ENCODE measurements at places on chromosomes 7 and 10.
A peak's percentile ranks its signal among the peaks of the same experiment; 100 is the strongest.

DNA sequence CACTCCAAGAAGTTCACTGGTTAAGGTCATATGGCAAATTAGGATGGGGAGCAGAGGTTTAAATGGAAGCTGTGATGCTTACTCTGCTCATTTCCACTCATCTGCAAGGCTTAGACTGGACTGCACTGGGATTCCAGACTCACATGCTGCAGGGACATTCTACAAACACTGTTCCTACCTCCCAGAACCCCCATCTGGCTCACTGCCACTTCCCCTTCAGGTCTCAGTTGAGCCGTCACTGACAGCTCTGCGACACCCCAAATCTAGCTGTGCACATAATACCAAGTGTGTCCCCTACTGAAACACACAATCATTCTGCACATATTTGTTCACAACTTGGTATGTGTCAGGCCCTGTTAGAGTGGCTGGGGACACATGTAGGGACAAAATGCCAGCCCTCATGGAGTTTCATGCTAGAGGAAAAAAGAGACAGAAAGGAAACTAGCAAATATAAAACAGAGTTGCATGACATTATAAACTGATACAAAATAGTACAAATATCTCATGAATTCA, 5.4 kb downstream of the PRKCQ start:
- no peak for DNase-seq

DNA sequence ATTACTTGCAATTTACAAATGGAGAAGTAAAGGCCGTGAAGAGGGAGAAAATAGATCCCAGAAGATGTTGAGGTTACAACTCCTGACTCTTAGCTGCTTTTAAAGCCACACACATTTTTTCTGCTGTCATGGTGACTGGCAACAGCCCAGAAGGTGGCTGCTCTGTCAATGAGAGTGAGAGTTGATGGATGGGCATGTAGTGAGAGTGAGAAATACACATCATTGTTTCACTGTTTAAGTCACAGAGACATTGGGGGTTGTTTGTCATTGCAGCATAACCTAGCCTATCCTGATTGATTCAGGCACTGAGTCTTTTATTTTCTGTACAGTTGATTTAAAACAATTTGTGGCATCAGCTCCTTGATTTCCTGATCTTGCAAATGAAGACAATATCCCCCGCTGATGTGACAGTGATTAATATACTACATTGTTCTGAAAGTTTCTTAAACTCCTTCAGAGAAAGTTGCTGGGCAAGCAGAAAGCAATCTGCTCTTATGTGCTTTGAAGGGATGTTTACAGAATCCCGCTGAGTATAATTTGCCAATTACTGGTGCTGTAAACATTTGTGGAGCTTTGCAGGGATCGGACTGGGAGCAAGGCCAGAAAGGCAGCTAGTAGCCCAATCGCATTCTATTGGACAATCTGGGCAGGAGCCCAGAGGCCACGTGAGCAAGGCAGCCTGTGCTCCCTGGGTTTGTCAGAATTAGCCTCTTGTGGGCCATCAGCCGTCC, 229.6 kb downstream of the PRPF18 start:
- DNase-seq, result peak; percentile 95

DNA sequence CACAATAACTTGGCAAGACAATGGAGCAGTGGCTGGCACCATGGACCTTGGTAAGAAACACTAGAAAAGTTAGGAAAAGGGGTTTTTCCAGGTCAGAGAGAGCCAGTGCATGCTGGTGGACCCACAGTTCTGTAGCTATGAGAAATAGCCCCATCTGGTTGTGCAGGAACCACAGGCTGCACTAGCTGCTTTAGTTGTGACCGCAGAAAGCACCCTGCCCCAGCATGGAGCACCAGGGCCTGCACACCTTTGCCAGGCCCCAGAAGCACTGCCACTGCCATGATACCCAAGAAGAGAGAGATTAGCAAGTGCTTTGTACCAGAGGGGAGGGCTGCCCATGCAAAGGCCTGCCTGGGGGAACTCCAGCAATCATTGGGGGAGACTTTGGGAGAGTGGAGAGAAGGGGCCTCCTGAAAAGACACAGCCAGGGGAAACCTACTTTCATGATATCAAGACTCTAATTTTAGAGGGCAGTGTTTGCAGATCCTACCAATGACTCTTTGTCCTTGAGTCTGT, 256.1 kb upstream of the C7orf33 start:
- no peak for DNase-seq

- DNase-seq, result no peak
Observed at GRCh38 chr7:149873970-149874643, 338 bp downstream of the ATP6V0E2 start.

- no peak for DNase-seq
Observed at GRCh38 chr10:28849821-28850220, 172.5 kb downstream of the BAMBI start.

GRCh38 chr10:26437637-26438461, at the start of gene APBB1IP:
Gene APBB1IP, plus strand, starts transcription at chr10:26438341. Its CDS starts 53,986 bp downstream, at chr10:26492327.
- DNase-seq, result no peak

- no peak for DNase-seq
Observed at GRCh38 chr7:2597273-2597640, 34.5 kb upstream of the TTYH3 start.

- DNase-seq, result no peak
Observed at GRCh38 chr10:1121271-1121970, 65.2 kb downstream of the WDR37 start.

GRCh38 chr10:104509981-104510380, 131.1 kb upstream of the SORCS3 start:
- no peak for DNase-seq

DNA sequence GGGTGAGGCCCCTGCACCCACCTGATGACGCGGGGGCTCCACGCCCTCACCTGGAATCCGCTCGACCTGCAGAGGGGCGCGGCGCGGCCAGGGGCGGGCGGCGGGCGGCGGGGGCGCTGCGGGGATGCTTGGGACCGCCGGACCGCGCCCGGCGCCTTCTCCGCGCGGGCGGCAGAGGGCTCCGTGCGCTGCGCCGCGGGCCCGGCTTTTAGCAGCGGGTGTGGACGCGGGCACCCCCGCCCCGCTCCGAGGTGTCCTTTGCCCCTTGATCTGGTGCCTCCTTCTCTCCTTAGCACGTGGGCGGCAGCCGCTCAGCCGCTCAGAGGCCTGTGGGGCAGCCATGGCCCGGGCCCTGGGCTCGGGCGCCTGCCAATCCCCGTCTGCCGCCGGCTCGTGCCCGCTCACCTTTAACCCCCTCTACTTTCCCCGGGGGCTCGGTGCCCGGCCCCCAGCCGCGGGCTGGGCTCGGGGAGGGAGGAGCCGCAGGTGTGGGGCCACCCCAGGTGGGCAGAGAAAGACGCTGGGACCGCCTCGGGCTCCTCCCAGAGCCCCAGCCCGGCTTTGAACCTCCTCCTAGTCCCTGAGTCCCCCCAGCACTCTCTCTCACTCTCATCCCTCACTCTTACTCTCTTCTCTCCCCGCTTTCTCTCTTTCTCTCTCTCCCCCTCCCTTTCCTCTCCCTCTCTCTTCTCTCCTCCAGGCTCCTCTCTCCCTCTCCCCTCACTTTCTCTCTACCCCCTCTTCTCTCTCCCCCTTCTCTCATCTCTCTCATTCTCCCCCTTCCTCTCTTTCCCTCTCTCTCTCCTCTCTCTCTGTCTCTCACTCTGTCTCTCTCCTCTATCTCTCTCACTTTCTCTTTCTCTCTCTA, 19.7 kb upstream of the VPS37D start:
- DNase-seq, result peak; percentile 54

DNA sequence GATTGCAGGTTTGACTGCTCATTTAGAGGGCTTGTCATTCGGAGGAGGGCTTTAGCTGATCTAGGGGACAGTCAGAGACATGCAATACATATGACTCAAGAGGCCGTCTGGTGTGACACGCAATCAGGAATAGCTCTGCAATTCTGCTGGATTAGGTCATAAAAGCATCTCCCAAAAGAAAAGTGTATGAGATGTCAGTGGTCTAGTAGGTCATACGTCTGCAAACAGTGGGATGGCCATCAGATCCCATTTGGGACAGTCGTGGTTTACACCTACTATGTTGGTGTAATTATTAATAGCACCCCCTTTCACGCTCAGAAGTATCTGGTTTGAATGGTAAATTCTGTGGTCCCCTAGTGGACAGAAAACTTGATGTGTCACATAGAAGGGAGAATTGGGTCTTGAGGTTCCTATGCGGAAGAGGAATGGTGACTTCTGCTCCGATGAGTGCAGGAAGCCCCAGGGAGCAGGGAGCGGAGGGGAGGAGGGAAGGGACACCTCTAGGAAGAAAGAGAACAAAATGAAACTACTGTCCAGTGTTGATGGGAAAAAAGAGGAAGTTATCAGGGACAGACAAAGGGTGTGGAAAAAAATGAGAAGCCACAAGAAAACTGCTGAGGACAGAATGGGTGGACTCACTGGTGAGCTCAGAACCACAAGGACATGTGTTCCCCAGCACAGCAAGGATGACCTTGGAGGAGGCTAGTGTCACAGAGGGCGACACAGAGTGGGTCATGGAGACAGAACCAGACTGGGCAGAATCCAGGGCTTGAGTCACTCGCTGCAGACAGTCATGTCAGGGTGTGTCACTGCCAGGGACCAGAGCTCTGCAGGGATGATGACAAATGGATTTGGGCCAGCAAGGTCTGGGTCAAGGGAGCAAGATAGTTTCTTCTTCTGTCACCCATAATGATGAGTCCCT, 59.9 kb downstream of the MAP3K8 start:
- DNase-seq, result no peak

- no peak for DNase-seq
Observed at GRCh38 chr7:151061213-151062110, 2.1 kb downstream of the SLC4A2 start.

DNA sequence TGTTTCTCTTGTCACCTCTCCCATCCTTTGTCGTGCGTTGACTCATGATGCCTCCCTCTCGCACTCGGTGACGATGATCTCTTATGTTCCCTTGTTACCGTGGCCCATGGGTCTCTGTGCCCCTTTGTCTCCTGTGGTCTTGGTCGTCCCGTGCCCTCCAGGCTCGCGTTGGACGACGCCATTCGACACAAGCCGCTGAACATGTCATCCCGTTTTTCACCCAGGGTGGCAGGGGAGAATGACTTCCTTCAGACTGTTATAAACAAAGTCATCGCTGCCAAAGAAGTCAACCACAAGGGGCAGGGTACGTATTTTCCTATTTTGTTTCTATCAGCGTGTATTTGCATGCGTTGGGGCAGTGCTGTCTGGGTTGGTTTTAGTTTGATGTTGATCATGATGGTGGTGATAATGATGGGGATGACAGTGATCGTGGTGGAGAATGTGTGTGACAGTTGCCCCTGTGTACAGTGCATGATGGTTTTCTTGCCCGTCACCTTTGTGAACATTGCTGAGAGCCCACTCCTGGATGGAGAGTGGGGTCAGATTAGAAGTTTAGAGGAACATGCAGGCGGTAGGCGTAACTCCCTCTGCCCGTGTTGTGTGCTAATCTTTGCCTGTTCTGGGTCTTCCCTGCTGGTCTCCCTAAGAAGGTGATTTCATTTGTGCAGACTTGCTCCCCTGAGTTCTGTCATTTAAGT, 107.0 kb downstream of the DOCK1 start:
- DNase-seq, result no peak

GRCh38 chr7:37449621-37450020, 957 bp upstream of the ELMO1 start:
- DNase-seq, result no peak

DNA sequence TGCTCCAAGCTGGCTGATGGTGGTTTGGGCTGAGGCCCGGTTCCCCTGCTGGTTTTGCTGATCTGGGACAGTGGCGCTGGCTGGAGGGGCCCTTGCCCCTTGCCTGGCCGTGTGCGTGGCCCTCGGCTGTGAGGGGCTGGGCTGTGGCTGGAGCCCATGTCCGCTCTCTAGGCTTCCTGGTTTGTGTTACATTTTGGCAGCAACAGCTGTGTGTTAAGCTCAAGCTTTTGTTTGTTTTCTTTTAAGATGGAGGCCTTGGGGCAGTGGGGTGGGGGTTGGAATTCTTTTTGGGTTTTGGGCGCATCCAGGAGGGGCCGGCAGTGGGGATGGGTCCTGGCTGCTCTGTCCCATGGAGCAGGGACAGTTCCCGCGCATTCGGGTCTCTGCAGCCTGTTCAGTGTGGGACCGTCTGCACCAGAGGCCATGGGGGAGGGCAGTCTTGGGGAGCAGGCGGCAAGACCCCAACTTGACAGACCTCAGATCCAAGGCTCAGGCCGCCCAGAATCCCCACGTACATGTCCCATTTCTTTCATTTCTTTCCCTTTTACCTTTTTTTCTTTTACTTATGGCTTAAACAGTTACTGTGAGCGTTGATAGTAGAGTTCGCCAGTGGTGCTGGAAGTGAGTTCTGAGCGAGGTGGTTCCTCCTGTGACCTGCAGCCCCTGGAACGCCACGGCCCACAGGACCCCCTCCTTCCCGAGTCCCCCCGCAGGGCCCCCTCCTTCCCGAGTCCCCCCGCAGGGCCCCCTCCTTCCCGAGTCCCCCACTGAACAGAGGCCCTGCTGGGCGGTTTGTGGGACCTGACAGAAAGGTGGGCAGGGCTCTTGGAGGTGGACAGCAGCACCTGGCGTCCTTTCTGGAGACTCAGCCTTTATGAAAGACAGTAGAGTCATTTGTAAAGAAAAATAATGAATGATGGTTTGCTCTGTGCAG, 75.3 kb downstream of the INPP5A start:
- DNase-seq, result no peak

DNA sequence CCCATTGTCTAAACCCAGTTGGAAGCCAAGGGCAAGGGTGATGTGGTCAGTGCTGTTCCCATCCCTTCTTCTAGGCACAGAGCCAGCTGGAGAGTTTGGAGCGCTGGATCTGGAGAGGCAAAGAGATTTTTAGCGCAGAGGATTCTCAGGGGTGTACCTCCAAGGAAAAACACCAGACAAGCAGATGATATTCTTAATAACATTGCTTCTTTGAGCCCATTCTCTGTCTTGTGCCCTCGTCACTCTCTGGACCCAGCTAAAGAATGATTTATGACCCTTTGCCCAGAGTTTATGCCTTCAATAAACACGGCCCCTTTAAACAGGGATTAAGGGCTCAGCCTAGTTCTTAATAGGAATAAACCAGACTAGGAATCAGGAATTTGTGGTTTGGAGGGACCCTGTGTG, 4.7 kb upstream of the HIP1 start:
- DNase-seq, result no peak

- no peak for DNase-seq
Observed at GRCh38 chr10:2150288-2150687, 413.0 kb upstream of the ADARB2 start.

GRCh38 chr10:36476399-36476798, 649.0 kb upstream of the ANKRD30A start:
- DNase-seq, result no peak

DNA sequence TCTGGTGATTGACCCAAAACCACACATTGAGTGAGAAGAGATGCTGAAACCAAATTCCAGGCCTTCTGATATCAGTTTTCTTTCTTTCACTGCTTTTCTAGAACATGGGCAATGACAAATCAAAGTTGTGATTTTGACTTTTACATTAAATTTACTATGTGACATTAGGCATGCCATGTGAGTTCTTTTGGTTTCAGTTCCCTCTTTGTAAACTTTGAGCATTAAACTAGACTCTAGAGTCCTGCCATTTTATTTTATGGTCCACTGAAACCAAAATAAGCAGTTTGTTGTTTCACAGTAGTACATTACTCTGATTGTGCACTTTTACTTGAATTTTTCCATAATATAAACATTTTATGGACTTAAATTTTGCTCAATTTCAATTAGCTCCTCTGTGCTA, 381.1 kb upstream of the SEMA3D start:
- no peak for DNase-seq
